CD4-positive, alpha-beta T cell treated with Interferon gamma for 1 hour (primary cell): ENCODE measurements at places on chromosomes 12 and 14.

- DNase-seq, result no peak
These were observed 331.4 kb downstream of the TMTC2 start for GRCh38 chr12:83018088-83018487.

DNA sequence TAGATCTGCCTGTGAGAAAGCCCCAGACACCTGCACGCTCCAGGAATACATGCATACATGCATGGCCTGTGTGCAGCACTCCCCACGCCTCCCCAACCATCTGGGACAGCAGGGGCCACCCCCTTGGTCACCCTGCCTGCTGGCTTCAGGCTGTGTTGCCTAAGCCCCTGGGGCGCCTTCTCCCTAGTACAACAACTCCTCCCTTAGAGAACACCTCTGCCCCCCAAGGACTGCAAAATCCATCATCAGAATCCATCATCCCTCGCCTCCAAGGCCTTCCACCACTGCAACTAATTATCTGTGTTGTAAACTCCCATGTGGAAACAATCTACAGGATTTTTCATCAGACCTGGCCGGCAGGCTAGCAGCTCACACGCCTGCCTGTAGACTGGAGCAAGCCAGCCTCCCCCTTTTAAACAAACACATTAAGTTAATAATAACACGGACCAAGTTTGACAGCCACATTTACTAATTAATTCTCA lies 36.8 kb downstream of the ZFP36L1 start:
- no peak for DNase-seq

GRCh38 chr14:41824441-41824840 lies 217.8 kb downstream of the LRFN5 start:
- no peak for DNase-seq

DNA sequence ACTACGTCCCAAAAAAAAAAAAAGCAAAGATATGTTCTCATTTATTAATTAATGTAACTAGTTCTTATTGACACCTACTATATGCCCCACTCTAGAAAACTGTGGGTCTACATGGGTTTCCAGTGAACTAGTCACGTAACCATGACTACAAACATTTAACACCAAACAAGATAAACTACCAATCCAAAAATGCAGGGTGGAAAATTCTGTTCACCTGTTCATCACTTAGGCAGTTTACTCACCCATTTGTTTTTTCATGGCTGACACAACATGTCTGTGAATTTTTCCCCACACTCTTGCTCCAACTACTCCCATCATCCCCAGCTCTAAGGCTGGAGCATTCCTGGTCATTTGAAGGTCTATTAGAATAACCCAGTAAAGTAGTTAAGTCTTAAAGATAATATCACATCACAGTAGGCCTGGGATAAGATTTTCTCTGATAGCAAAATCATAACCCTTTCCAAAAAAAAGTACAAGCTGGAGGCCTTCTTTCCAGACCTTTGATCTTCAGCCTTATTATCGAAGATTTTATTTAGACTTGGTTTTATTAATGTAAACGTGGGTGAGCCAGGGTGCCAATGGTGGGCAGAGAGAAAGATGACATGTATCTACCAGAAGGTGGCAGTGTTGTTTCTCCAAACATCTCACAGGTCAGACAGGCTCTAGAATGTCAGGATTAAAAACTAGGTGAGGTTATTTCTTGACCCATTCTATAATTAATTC lies 61.6 kb upstream of the DAAM1 start:
- DNase-seq, result peak; percentile 8
